Urothelium cell line (cell line): ENCODE measurements at places on chromosomes 2 and 18.

DNA sequence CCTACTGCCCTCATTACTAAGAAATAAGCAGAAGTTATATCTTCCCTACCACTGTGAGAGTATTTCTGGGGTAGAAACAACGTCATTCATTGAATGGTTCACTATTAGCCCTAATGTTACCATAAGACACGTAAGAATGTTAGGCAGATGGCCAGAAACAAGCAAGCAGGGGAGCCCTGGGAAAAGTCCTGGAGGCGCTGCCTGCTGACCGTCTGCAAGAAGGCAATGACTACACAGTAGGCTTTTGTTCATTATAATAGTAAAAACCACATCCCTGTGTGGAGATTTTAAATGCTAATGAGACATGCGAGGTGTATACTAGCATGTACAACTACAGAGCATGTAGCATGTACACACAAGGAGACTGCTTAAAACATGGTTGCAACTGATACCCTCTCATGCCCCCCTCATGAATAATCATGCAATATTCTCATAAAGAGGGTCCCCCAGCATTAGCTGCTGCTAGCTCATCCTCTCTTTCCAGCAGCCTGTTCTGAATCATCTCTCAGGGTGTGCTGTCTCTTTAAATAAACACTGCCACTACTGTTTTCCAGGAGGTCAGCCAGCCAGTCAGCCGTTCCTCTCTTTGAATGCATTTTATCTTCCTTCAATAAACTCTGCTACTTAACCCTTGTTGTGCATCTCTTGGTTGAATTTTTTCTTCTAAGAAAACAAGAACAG lies 23.6 kb downstream of the SUCLG1 start:
- DNase-seq: no peak

DNA sequence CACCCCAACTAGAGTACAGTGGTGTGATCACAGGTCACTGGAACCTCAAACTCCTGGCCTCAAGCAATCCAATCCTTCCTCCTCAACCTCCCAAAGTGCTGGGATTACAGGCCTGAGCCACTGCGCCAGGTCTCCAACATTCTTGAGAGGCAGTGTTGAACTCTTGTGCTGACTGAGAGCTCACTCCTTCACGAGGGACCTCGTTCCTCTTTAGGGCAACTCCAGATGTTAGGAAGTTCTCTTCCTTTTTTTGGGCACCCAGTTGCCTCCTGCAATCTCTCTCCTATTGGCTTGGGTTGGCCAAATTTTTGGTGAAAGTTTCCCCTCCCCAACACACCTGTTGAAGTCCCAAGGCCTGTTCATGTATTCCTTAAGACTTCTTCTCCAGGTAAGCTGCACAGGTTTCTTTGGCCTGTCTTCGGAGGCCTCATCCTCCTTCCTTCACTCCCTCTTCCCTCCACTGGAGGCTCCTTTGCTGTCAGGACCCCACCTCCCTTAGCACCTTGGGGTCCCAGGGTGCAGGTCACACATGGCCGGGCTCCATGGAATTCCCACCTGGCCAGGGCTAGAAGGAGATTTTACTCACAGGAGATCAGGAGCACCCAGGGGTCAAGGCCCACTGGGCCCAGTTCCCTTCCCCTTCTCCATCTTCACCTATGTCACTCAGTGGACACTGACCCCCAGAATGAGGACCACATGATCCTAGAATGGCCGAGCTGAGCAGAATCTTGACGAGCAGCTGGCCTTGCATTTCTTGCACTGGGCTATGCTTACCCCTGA lies 94.6 kb upstream of the SMAD2 start:
- DNase-seq: no peak

DNA sequence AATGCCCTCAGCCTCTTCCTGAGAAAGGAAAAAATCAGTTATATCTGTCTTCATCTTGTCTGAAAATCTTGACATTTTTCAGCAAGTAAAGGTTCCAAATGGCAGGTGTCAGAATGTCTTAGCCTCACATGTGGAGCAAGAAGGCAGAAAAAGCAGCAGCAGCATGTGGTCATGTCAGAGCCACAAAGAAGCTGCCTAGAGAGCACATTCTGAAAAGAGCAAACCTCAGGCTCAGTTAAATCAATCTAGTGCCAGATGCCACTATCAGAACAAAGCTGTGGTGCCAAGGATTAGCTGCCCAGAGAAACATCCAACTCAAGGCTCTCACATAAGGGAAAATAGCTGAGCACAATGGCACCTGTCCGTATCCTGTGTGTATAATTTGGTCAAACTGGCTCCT lies 105.9 kb downstream of the SRBD1 start:
- DNase-seq: no peak

DNA sequence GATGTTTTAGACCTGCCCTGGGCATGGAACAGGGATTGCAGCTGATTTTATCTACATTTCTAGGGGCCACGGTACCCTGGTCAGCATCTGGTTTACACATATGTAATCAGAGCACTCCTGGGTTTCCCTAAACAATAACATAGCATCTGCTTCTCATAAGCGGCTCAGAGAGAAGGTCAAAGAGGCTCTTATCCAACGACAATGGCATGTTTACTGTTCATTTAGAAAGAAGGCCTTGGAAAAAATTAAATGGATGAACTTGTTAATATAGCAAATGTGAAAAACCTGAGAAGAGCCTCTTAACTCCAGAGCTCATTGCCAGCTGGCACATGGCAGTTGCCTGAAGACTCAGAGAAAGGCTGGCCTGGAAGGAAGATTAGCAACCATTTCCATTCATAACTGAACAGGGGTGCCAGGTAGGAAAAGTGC lies 202.8 kb upstream of the THUMPD2 start:
- no peak for DNase-seq

DNA sequence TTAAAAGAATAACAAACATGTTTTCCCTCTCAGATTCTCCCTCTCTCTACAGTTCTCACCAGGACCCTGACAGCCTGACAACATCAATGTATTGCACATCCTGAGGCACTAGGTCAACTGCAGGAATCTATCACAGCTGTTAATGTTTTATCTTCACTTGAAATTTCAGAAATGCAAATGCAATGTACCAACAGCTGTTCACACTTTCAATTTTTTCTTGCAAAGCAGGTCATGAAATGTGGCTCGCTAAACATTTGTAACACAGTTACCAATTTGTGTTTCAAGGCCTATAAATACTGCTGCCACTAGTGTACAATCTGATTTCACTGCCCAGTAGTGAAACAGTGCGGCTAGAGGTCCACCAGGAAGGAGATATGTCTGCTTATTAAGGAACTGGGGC lies 147.8 kb downstream of the EXOC6B start:
- no peak for DNase-seq

DNA sequence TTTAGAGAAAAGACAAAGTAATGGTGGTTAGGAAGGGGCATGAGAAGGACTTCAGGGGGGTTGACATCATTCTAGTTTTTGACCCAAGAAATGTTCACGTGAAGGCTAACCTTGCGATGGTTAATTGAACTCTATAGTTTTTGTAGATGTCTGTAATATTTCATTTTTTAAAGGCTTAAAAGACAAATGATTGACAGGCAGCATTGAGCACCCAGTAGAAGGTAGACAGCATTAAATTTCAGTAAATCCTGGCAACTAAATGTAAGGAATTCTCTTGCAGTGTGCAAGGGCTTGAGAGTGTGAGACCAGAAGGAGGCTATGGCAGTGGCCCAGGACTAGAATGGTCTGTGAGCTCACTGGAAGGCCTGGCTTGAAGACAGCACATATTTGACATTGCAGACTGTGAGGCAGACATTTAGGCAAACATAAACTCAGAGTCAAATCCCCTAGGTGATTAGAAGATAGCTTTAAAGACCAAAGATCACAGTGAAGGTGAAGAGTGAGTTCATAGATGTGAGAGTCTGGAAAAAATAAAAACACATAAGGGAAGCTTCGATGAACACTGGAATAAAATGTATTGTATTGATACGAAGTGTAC lies 100.1 kb upstream of the MAP4K4 start:
- no peak for DNase-seq

DNA sequence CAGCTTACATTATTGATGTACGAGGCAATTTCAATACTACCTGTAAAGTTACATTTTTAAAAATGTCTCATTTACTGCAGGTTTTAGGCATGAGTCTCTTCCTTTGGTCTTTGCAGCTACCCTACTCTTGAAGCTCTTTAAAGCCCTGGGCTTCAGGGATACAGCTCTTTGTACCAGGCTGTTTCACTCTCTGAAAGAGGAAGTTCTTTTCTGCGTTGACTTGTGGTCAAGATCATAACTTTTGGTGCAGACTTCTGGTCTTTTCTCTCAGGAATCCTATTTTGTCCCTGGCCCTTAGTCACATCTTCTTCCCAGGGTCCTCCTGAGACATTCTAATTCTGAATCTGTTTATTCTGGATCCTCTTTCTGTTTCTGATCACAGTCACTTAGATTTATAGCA lies 16.6 kb upstream of the HRH4 start:
- no peak for DNase-seq

DNA sequence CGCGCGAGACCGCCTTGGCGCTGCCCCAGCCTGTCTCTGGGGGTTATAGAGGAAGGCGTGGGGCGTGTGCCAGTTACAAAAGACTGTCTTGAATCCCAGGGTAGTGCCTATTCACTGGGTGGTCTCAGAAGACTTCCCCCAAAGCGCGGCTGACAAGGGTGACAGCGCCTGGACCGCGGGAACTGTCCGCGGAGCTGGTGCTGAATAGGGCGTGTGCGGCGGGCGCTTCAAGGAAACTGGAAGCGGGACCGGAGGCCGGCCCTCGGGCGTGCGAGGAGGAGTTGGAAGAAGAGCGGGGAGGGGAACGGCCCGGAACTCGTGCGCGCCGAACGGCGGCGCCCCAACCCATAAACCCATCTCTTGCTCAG lies 2.3 kb downstream of the EGR4 start:
- DNase-seq: peak; percentile 88

DNA sequence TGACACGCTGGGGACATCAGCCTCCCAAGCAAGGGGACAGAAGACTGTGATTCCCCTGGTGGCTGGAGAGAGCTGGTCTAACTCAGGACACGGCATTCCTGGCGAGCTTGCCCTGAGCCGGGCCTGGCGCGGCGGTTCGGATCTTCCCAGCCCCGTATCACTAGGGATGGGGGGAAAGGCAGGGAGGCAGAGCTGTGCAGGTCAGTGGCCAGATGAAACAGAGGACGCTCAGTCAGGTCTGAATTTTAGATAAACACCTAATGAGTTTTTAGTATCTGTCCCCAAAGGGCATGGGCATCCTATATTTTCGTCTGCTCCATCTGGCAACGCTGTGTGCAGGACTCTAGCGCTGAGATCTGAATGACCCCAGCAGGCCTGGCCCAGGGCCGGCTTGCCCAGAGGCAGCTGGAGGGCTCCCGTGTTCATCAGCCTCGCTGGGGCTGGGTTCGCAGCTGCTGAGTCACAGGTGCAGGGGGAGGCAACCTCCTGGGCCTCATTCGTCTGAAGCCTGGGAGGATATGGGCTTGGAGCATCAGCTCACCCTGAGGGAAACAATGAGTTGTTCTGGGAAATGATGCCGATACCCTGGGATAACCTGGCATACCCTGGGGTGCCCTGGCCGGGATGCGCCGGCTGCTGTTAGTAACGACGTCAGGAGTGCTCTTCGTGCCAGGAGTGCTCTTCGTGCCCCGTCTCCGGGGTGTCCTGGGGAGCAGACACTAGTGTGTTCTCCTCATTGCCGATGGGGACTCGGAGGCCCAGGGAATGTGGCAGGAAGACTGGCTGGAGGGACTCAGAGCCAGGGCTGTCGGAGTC lies 48.1 kb upstream of the HPCAL1 start:
- DNase-seq: peak; percentile 88

GRCh38 chr18:37335409-37335736 lies 230.2 kb downstream of the CELF4 start:
- no peak for DNase-seq

- peak; percentile 47 for DNase-seq
Observed at GRCh38 chr2:207768168-207768865, 1.4 kb downstream of the FZD5 start.

GRCh38 chr2:221997100-221997499 lies 301.7 kb downstream of the PAX3 start:
- peak; percentile 77 for DNase-seq

DNA sequence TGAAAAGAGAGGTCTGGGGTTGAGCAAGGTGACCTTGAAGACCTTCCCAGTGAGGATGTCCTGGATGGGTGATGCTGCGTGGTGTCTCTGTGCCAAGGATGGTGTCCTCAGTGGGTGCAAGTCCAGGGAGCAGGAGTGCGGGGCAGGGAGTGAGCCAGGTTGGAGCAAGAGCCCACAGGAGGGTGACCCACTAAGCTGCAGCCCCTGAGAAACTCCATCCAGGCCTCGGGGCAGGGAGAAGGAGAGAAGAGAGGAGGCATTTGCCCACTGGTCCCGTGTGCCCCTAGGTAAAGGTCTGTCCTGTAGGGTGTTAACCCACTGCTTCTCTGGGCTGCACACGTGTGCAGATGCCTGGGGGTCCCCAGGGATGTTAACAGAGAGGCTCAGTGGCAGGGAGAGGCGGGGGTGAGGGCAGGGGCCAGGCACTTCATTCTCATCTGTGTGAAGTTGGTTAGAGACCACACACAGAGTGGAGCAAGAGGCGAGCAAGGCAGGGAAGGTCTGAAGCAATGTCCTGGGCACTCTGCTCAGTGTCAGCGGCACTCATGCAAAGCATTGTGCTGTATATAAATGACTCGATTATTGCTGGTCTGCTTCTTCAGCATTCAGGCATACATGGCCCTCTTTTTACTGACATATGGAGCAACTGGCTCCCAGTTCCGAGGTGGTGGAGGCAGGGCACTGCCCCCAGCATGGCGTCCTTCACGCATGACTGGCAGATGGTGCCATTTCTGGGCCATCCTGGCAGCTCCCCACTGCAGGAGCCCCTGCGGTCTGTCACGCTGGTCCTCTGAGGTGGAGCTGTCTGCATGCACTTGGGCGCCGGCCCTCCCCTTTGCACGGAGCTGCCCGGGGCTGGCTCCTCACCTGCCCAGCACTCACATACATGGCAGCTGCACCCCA lies 117.2 kb upstream of the HS6ST1 start:
- DNase-seq: no peak

GRCh38 chr18:26336572-26336971 lies 110.3 kb downstream of the TAF4B start:
- no peak for DNase-seq

- no peak for DNase-seq
Observed at GRCh38 chr2:129918604-129919003, 60.9 kb upstream of the RAB6C start.

DNA sequence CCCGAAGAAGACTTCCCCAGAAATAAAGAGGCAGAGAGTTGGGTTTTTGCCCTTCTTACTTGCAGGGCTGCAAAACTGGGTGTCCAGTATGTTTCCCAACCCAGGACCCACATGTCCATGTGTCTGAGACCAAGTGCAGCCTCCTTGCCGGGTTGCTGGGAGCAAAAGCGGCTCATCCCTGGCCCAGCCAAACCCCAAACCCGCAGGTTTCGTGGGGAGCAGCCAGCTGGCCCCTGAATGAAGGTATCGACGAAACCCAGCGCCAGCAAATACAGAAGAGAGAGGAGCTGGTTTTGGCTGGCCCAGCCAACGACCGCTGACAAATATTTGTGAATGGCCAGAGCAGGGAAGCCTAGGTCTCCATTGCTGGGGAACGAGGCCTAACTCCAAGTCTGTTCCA lies 197.1 kb downstream of the SMAD7 start:
- no peak for DNase-seq

DNA sequence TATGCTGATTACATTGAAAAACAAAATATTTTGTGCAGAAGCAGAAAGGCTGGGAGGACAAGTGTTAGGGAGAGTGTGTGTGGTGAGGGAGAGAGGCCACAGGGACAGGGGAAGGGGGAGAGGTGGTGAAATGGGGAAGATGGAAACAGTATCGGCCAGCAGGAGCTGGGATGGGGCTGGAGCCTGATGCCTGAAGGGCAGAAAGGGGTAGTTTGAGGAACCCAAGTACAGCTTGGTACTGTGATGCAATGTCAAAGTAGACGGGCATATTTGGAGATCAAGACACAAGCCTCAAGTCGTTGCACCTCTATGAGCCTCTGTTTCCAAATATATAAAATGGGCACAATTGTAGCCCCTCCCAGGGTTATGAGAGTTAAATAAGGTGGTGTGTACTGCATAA lies 152.1 kb downstream of the LPIN1 start:
- no peak for DNase-seq
